CD4-positive, alpha-beta T cell treated with Interleukin-17A for 1 hour (primary cell): ENCODE measurements at places on chromosomes 16 and 17.

GRCh38 chr17:40801157-40801556 lies 1.4 kb upstream of the KRT28 start:
- DNase-seq, result no peak

DNA sequence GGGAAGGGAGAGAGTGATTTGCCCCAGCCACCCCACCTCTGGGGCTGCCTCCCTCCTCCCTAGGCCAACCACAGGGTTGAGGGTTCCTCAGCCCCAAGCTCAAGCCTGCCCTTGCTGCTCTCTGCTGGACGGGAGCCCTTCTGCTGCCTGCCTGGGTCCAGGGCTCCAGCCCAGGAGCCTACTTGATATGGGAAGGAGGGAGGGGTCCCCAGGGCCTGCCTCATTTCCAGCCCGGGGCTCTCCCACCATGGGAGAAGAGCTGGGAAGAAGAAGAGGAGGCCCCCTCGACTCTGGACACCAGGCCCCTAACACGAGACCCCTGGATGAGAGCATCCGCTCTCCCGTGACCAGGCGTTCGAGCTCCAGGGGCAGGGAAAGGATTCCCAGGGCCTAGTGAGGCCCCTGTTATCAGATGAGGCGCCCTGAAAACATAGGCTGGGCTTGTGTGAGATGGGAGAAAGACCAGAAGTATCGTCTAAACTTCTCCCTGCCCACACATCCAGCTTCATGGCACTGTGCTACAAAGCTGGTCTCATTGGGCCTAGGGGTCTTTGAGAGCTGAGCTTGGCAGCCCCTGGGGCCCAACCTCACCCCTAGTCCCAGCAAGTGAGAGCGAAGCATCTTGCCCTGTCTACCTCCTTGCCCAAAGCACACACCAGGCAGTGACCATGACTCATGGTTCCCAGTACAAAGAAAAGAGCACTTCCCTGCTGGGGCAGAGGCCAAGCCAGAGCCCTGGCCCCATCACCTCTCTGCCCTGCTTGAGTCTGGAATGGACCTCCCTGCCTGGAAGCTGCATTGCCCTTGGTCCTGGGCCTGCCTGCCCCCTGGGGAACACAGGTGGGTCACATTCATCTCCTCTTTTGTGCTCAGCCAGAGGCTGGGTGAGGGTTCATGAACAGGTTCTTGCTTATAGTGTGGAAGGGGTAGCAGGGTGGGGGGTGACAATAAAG lies 987 bp downstream of the SLC16A5 start:
- DNase-seq, result no peak

- peak; percentile 96 for DNase-seq
Measured at GRCh38 chr16:3158510-3159314, 23.9 kb downstream of the ZNF213 start.

DNA sequence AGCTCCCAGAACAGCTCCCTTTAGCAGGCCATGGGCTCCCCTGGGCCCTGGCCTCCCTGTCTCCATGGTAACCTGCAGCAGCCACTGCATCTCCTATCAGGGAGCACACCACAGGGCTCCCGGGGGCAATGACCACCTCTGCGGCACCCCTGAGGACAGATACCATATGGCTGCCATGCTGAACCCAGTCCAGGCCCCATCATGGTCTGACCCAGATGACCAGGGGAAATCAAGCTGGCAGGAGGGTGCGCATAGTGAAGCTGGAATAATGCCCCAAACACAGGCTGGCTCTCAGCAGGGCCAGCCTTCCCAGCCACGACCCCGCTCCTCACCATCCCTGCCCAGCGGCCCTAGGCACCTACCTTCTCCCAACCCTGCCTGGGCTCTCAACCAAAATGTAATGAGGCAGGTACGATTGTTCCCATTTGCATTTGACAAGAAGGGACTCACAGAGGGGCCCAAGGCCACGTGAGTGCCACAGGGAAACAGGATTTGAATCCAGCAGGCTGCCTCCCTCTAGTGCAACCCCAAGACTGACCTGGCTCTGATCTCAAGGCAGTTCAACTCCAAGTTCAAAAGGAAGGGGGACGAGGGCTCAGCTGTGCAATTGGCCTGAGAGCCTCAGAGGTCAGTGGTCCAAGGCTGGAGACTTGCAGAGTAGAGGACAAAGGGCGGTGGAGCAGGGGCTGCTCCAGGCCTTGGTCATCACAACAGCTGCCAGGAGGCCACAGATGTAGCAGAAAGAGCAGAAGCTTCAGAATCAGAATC lies 2.4 kb downstream of the RUNDC3A start:
- DNase-seq, result no peak

GRCh38 chr17:4506175-4506813 lies 7.6 kb downstream of the SPNS2 start:
- no peak for DNase-seq

DNA sequence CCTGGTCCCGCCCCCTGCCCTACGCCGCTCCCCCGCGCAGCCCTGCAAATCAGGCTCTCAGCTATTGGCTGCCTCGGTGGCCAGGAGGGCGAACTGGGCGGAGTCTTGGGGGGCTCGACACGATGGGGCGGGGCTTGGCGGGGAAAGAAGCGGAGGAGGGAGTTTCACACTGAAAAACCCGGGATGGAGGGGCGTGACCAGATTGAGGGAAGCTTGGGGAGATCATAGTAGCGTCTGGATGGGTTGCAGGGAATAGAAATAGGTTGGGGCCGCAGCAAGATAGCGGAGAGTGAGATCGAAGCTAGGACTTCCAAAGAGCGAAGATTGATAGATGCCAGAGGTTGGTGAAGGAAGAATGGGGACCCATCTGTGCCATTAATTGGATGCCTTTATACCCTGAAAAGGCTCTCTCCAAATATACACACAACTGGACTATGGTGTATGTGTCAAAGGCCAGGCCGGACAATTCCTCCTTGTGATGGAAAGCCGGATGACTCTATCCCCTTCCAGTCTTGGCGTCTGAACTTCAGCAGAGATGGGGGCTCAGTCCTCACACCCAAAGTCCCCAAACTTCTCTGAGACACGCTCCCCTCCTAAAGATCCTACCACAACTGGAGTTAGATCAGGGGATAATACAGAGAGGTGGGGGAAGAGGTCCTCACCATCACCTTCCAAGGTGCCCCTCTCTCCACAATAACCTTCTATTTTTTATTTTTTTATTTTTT lies 376 bp upstream of the STAC2 start:
- peak; percentile 59 for DNase-seq

DNA sequence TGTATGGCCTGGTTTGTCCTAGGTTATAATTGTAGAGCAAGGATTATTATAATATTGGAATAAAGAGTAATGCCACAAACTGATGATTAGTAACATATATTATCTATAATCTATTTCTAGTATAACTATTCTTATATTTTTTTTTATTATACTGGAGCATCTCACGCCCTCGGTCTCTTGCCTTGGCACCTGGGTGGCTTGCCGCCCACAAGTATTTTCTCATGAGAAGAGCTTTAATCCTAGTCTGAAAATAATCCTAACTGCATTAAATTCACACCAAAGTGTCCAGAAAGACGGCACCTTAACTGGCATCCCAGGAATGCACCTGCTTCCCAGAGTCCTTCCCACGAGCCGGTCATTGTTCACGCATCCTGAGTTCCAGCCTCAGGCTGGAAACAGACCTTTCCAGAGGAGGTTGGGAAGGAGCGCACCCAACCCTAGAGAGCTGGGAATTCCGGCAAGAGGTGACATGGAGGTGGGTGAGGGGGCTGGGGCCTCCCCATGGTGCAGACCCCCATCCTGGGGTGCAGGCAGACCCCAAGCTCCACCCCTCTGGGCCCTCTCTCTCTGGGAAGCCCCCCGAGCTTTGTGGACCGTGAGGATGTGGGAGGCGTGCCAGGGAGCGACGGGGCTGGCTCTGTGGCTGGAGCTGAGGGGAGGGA lies 15.9 kb downstream of the CHMP1A start:
- no peak for DNase-seq

DNA sequence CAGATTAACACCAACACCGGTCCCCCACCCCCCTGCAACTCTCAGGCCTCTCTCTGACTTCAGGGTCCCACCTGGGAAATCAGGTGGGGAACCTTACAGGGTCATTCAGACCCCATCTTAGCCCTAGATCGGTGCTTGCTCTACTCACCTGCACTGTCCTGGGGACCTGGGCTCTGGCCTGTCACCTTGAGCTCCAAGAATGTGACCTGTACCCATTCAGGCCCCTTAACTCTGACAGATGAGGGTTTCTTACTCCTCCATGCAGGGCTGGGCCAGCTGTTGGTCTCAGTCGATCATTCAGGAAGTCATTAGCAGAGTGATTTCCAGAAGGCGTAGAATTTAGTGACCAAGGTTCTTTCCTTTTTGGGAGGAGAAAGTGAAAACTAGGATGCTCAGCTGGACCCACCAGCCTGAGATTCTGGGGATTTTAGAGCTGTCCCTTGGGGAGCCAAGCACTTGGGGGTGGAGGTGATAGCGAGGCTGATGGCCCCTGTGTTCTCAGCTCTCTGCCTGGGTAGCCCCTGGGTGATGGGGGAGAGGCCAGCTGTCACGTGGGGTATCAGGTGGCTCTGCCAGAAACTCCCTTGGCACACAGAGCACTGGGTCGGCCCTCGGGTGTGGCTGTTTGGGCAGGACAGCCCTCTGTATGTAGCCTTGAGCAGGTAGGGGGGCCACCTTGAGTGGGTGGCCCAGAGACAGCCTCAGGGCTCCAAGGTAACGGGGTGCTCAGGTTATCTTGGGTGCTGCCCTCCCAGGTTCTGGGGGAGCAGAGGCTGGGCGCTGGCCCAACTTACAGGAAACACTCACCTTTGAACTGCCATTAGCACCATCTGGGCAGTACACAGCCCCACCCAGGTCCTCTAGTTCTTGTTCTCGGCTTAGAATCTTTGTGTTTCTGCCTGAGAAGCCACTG lies 724 bp downstream of the MVP start:
- peak; percentile 70 for DNase-seq

GRCh38 chr16:77299395-77299794 lies 100.2 kb downstream of the SYCE1L start:
- DNase-seq, result no peak

- DNase-seq, result no peak
Measured at GRCh38 chr16:86120201-86121192, 221.5 kb downstream of the IRF8 start.

- no peak for DNase-seq
Measured at GRCh38 chr16:1677339-1677738, 740 bp upstream of the JPT2 start.

- peak; percentile 11 for DNase-seq
Measured at GRCh38 chr17:80477647-80478478, 1.5 kb upstream of the NPTX1 start.

DNA sequence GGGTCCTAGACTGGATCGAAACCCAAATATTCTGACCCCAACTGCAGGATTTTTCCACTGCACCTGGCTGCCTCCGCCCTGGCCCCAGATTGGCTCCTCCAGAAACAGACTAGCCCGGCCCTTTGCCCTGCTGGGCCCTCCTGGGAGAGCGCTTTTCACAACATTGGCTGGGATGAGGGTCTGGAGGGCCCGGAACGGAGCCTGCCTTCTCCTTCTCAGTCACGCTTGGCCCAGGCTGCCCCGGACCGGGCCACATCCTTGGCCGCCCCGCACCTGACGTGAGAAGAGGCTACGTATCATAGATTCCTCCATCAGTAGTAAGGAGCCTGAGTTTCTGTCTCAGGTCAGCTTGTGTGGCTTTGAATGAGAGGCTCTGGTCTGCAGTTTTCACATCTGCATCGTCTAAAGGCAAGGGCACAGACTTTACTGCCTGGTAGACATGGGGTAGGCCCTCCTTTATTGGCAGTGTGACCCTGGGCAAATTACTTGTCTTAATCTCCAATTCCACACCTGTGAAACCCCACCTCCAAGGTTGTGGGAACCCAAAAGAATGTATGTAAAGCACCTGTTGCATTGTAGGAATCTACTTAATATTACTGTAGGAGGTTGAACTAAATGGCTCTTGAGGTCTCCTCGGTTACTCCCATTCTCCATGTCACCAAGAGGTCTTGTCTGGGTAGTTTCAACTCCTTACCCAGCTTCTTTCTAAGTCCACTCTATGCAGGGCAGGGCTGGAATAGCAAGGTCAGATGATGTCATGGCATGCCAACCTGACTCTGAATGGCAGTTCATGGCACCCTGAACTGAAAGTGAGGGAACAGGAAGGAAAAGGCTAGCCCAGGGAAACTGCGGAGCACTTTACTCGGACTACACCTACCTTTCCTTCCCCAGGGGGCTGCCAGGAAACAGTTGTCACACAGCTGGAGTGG lies 661 bp downstream of the LRRC3C start:
- no peak for DNase-seq

- DNase-seq, result no peak
Measured at GRCh38 chr17:73595479-73595878, 48.8 kb downstream of the SDK2 start.

DNA sequence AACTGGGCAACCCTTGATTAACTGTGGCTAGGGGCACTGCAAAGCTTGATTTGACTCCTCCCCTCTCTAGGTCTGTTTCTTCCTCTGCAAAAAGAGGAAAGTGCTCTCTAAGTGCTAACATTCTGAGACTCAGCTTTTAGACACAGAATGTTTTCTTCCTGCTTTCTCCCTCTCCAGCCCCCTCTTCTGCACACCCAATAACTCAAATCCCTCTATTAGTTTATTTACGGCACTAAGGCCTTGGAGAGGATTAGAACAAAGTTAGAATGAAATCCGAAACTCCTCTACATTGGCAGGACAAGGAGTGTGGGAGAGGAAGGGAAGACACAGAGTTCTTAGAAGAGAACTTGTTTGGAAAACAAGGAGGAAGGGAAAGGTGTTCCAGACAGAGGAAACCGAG lies 3.3 kb upstream of the SBK1 start:
- no peak for DNase-seq

- DNase-seq, result peak; percentile 17
Measured at GRCh38 chr16:78743556-78743955, 644.1 kb downstream of the WWOX start.

DNA sequence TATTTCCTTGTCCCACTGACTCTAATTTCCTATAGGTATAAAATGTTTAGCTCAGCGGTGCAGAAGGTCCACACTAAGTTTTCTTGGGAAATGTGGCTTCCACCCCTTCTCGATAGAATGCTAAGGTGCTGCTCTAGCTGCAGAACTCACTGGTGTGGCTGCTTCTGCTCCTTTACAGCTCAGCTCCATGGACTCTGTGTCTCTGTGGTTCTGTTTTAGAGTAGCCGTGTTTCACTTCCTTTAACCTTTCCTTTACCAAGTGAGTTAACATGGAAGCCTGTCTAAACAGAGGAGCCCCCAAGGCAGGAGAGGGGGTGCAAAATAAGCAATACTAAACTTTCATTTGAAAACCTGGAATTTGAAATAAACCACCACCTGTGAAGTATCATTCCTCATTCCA lies 65.3 kb downstream of the SPECC1 start:
- no peak for DNase-seq

GRCh38 chr17:44269535-44270240 lies 1.8 kb upstream of the SLC4A1 start:
- no peak for DNase-seq

GRCh38 chr17:80765241-80765961 lies 220.8 kb downstream of the RPTOR start:
- DNase-seq, result peak; percentile 37

GRCh38 chr16:58428621-58429542 lies 36.6 kb downstream of the GINS3 start:
- DNase-seq, result no peak
